ENCODE measurements at places on chromosomes 3 and 15.
A peak's percentile ranks its signal among the peaks of the same experiment; 100 is the strongest.

DNA sequence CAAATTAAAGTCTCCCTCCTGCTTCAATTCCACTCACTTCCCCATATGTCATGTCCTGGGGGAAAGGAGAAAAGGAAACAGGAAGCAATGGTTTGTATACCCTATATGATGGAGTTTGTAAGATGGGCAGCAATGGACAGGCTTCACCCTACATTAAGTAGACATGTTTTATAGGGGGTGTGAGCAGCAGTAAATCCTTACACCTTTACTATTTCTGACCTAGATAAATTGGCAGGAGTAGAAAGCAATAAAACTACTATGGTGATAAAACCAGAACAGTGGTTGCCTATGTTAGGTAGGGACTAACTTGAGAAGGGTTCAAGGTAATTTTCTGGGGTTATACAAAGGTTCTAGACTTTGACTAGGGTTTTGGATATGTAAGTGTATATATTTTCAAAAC, 301.7 kb downstream of the GBE1 start:
- no peak for DNase-seq

- DNase-seq, result no peak
Observed at GRCh38 chr3:7444886-7445285, 584.0 kb downstream of the GRM7 start.

DNA sequence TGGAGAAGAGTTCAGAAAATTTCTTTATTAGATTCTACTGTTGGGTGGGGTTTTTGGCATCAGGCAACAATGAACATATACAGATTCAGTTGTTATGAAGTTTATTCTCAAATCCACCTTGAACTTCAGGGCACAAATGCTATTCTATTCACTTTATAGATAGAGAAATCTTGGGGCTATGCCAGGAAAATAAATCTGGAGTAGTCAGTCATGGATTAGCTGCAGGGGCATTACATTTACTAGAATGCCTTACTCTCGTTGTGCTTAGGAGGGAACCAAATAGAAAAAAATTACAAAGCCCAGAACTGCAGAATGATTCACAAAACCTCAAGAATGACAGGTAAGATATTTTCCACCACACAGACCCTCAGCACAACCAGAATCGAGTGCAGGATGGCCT, 216.7 kb downstream of the CDIN1 start:
- no peak for DNase-seq

- no peak for DNase-seq
Observed at GRCh38 chr15:100211855-100212850, 129.6 kb downstream of the ADAMTS17 start.

DNA sequence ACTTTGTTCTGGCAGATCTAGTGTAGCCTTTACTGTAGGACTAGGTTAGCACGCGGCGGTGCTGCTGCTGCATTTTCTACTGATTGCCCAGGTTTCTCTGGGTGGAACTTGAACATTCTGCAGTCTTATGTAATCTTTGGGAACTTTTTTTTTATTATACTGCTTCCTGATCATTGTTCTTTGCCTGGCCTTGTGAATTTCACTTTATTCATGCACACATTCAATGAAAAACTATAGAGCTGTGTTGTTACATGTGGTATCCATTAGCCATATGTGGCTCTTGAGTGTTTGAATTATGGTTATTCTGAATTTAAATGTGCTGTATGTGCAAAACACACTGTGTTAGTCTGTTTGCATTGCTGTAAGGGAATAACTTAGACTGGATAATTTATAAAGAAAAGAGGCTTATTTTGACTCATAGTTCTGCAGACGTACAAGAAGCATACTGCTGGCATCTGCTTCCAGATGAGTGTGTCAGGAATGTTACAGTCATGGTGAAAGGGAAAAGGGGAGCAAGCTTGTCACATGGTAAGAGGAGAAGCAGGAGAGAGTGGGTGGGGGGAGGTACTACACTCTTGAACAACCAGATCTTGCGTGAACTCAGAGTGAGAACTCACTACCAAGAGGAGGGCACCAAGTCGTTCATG, 26.5 kb downstream of the MEF2A start:
- no peak for DNase-seq

- no peak for DNase-seq
Observed at GRCh38 chr3:149957361-149958125, 13.2 kb downstream of the PFN2 start.

DNA sequence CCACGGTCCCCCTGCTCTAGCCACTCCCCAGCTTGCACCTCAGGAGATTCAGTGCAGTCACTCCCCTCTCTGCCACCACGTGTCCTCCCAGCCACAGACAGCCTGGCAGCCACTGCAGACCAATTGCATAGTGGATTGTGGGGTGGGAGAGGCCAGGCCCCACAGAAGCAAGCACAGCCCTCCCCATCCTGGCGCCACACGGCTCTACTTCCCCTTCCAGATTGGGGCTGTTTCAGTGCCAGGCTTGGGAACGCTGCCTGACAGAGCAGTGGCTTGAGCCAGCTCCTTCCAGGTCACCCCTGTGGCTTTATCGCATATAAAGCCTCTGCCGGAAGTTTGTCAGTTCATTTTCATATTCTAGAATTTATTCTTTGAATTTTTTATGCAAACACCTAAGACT, 90.7 kb downstream of the TMEM266 start:
- no peak for DNase-seq

GRCh38 chr3:132290833-132291232, 26.4 kb upstream of the ACP3 start:
- no peak for DNase-seq

DNA sequence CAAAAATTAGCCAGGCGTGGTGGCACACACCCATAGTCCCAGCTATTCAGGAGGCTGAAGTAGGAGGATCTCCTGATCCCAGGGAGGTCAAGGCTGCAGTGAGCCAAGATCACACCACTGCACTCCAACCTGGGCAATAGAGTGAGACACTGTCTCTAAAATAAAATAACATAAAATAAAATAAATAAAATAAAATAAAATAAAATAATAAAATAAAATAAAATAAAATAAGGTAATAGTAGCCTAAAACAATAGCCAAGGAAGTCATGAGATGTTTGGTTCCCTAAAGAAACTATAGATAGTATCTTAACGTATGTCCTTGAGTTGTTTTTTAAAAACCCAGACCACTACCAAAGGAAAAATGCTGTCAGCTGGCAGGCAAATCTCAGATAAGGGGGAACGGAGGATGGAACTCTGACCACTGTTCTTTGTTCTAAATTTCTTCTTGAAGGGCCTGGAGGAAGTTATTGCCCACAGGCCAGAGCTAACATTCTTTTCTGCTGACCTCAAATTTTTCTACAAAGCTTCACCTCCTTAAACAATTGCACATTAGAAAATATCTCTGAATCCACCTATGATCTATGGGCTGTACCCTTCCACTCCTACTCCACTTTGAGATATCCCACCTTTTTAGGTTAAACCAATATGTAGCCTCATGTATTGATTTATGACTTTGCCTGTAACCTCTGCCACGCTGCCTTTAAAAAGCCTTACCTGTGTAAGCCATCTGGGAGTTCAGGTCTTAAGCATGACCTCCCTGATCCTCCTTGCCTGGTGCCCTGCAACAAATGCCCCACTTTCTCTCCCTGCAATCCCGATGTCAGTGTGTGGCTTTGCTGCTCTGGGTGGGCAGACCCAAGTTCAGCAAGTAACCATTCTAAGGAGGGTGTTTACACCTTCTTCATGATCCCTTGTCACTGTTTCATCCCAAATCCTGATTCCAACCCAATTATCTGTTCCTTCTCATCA, 126.2 kb upstream of the BHLHE40 start:
- DNase-seq, result no peak

DNA sequence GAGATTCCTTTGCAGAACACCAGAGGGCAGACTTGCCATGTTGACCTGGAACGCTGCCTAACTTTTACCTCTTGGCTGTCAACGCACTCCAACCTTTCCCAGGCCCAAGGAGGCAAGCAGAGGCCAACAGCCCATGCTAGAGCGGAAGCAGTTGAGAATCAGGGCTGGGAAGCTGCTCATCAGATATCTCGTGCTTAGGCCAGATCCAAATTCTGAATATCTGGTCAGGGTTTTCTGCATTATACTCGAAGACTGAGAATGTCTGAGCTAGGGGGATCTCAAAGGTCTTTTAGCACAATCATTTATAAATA, 2.5 kb downstream of the XIRP1 start:
- DNase-seq, result peak; percentile 84

- DNase-seq, result peak; percentile 53
Observed at GRCh38 chr3:100761211-100761942, 52.1 kb downstream of the TFG start.

- no peak for DNase-seq
Observed at GRCh38 chr3:187261541-187261969, 30.0 kb downstream of the MASP1 start.

DNA sequence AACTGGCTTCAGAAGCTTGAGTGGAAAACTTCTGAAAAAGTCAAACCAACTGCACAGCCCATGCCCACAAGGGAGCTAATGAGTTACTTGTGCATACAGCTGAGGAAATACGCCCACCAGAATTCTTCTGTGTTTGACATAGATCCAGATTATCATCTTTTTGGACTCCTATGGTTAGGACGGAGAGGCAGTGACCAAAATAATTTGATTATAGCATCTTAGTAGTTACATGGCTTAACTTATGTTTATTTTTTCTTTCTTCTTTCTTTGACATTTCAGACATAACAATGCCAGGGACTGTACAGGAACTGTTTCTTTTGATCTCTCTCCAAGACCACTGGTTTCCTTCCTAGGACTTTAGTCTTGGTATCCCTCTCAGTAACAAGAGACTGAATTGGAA, 246.1 kb upstream of the RASGRP1 start:
- DNase-seq, result no peak

DNA sequence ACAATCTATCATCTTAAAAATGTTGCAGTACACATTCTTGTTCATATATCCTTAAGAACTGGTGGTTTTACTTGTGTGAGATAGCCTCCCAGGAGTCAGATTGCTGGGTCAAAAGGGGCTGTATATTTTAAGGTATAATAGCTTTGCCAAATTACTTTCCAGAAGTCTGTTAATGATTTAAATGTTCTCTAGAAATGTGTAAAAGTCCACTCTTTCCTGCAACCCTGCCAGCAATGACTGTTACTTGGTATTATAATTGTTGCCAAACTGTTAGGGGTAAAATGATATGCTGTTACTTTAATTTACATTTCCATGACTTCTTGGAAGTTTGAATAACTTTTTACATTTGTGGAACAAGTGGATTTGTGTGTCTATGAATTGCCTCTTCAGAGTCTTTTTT, 170.8 kb downstream of the SLC9A9 start:
- no peak for DNase-seq

GRCh38 chr3:196120291-196120951, 38.5 kb upstream of the TFRC start:
- DNase-seq, result no peak

DNA sequence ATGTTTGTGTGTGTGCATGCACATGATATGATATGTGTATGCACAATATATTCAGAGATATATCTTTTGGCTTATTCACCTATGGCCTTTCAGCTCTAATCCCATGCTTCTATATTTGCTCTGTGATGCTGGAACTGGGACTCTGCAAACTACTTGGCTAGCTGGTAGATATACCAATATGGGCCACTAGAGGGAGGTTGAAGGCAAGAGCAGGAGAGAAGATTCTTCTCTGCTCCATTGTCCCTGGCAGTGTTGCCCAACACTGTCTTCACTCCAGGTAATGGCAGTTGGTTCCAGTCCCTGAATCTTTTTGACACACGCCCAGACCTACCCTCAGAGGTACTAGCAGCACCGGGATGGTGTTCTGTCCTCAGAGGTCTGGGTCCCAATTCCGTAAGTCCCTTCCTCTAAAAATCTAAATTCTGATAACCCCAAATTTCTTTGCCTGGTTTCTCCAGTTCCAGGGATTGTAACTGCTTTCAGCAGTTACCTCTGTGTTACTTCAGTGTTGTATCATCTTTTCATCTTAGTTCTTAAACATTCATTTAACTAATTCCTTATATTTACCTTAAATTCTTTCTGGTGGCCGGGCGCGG, 44.7 kb downstream of the GTPBP8 start:
- peak; percentile 53 for DNase-seq

- DNase-seq, result no peak
Observed at GRCh38 chr3:177813322-177813721, 616.0 kb upstream of the TBL1XR1 start.

DNA sequence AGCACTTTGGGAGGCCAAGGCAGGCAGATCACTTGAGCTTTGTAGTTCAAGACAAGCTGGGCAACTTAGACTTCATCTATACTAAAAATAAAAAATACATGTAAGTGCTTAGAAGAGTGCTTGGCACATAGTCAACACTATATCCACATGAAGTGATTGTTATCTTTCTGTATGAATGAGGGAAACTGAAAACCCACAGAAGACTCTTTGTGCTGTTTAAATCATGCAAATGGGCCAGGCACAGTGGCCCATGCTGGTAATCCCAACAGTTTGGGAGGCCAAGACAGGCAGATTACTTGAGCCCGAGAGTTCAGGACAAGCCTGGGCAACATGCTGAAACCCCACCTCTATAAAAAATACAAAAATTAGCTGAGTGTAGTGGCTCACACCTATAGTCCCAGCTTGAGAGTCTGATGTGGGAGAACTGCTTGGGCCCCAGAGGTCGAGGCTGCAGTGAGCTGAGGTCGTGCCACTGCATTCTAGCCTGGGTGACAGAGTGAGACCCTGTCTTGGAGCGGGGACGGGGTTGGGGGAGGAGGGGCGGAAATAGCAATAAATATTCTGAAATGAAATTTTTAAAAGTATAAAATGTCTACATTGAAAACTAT, 129.7 kb downstream of the NR2E3 start:
- no peak for DNase-seq

GRCh38 chr15:72341361-72341760, 21.4 kb upstream of the CELF6 start:
- DNase-seq, result peak; percentile 85

DNA sequence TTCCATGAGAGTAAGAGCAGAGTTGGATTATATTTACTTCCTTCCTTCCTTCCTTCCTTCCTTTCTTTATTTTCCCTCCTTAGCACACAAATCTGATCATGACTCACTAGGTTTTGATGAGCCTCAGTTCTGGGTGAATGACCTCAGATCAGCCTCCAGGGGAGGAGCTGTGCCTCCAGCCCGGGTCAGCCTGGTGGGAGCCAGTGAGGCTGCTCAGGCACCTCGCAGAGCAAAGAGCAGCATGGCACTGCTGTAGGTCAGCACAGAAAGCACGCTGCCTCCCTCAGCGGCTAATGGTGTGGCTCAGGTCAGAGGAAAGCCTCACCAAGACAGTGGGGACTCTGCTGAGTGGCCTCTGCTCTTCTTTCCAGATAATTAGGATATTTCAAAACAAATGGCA, 108.5 kb downstream of the SYNPR start:
- DNase-seq, result peak; percentile 70

DNA sequence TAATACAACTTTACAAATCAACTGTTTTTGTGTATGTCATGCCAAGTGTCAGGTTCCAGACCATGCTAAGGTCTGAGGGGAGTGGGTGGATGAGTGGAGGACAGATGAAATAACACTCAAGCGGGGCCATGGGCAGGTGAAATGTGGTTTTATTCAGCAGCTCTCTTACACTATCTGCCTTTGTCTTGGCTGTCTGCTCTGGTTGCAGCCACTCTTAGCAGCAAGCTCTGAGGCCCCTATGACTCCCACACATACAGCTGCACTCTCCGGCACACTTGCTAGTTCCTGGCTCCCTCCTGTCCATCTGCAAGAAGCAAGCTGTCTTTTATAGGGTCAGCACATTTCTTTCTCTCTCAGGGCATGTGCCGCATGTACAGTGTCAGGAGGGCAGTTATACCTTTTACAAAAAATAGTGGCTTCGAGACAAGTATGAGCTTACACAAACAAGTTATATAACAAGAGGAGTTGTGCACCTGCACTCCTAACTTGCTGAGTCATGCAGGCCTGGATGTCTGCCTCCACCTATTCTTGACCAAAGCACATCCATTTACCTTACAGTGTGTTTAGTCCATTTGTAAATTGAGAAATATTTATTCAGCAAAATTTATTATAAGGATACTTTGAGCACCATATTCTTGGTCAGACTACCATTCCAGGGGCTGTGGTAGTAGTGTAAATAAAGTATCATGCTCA, 683.7 kb upstream of the CBLB start:
- no peak for DNase-seq
